ENCODE measurements at places on chromosomes 13 and 19. TPM values are rescaled to one million over a fixed set of nuclear protein-coding genes. Genes with fewer than 3 reads are reported as not detected.

Gene SLC10A2
- not detected for total RNA-seq

Gene PSG6
- total RNA-seq: not detected

GRCh38 chr13:98184792-98185191 lies 7.7 kb upstream of the RNF113B start:
- DNase-seq: no peak

DNA sequence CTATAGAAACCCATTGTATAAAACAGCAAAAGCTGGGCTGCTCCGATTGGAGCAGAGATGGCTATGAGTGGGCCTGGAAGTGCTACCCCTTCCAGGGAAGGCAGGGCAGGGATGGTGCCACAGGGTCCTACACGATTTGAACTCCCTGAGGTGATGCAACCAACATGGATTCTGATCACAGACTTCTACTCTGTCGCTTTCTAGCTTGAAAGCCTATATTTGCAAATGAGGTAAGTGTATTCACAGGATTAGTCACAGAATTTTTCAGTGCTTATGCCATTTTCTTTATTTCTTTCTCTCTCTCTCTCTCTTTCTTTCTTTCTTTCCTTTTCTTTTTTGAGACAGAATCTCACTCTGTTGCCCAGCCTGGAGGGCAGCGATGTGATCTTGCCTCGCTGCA lies 179.0 kb downstream of the SPRY2 start:
- no peak for DNase-seq

GRCh38 chr19:3024509-3024869 lies 4.6 kb downstream of the TLE2 start:
- no peak for DNase-seq

- no peak for DNase-seq
These were observed 21.5 kb upstream of the GSX1 start for GRCh38 chr13:27770809-27771208.
